ENCODE measurements at places on chromosomes 6 and 20.

DNA sequence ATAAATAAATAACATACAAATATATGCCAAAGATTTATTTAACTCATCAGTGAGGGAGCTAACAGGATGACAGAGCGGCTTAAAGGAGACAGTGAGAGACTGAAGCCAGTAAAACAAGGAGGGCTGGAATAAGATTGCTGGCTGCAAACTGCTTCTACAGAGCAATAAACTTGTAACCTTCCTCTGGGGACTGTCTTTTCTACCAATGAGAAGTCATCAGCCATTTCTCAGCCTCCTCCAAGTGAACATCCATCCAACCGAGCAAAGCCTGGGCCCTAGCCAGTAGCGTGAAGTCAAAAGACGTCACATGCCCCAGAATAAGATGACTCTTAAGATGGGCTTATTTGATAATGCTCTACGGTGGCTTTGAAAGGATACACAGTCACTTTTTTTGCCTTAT, 42.5 kb downstream of the CPXM1 start:
- DNase-seq: no peak

DNA sequence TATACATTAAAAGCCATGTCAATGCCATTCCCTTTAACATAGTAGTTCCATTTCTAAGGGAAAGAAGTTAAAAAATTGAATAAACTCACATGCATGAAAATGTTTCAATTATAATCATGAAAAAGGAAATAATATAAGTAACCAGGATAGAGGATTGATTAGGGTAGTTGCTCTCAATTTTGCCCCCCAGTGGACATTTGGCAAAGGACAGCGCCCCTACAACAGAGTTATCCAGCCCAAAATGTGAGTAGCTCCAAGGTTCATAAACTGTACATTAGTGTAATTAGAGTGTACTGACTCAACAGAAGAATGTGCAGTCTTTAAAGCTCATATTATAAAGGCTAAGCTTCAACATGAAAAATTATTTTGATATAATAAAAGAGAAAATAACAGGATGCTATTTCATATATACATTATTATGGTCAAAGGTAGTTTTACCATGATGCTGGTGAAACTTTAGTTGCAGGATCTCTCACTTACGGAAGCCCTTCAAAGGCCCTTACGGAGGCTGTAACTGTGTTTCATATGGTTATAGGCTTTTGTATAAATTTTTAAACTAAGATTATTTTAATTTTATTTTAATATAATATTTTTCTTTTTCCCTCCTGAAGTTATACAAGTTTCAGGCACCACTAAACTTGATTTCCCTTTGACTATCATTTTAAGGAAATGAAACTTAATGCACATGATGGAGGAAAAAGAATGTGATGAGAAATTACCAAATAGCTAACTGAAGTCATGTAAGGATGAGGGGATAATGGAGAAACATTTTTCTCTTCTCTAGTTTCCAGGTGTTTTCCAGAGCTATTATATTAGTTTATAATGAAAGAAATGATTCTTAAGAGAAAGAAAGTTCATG, 403.6 kb downstream of the PLCB1 start:
- no peak for DNase-seq

GRCh38 chr20:35434085-35435005, 3.7 kb downstream of the GDF5 start:
- DNase-seq: no peak

DNA sequence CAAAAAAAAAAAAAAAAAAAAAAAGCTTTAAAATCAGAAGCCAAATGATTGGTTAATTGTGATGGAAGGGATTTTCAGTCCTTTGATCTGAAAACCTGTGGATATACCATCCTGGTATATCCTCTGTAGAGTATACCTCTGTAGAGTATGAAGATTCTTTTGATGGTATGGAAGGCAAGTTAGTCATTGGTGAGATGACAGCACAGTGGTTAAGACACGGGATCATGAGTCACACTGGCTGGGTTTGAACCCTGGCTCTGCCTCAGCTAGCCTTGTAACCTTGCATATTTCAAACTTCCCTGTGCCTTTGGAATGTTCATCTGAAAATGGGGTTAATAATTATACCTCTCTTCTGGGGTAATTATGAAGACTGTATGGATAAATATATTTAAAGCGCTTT, 179.3 kb downstream of the CARMIL1 start:
- no peak for DNase-seq

GRCh38 chr6:169254456-169255316, 1.0 kb upstream of the THBS2 start:
- DNase-seq: no peak

DNA sequence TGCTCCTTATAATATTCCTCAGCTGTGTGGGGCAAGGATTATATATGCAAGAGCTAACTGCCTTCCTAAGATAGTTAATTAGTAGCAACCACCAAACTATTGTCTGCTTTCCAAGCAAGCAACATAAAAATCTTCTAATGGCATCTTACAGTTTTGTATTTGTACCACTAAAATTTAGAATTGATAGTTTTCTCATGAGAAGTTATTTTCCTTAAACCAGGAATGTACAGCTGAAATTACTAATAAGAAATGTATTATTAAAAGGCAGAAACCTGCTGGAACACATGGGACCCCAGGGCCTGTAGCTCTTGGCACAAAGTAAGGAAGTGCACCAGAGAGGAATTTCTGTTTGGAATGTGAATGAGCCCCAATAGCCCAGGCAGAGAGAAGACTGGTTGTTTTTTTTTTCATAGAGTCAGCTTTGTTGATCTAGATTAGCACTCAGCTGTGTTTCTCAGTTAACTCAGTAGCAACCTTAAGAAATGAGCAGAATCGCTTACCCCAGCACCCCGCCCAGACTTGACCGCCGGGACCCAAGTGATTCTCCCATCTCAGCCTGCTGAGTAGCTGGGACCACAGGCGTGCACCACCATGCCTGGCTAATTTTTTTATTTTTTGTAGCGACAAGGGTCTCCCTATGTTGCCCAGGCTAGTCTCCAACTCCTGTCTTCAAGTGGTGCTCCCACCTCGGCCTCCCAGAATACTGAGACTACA, 2.6 kb downstream of the MGME1 start:
- no peak for DNase-seq

- DNase-seq: no peak
Observed at GRCh38 chr6:125988280-125988679, 1.9 kb downstream of the TRMT11 start.

GRCh38 chr20:53503517-53503919, 90.1 kb downstream of the ZNF217 start:
- DNase-seq: no peak

GRCh38 chr6:31363811-31364210, 6.8 kb upstream of the HLA-B start:
- DNase-seq: no peak

DNA sequence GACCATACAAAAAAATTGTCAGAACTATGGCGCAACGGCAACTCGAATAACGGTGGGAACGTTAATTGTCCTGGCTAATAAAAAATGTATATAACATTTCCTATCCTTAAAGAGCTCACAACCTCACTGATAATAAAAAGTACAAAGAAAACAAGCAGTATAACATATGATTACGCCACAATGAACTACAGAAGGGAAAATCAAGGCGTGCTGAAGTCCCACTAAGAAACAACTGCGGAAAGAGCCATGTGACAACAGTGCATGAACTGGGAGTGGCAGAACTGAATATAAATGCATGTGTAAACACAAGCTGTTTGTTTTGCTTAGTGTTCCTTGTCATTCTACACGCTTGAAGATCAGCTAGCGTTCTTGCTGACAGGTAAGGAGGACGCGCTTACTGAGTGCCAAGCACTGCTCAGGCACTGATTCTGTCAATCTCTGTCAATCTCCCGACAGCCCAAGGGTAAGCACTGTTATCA, 466 bp upstream of the PSMB1 start:
- no peak for DNase-seq

DNA sequence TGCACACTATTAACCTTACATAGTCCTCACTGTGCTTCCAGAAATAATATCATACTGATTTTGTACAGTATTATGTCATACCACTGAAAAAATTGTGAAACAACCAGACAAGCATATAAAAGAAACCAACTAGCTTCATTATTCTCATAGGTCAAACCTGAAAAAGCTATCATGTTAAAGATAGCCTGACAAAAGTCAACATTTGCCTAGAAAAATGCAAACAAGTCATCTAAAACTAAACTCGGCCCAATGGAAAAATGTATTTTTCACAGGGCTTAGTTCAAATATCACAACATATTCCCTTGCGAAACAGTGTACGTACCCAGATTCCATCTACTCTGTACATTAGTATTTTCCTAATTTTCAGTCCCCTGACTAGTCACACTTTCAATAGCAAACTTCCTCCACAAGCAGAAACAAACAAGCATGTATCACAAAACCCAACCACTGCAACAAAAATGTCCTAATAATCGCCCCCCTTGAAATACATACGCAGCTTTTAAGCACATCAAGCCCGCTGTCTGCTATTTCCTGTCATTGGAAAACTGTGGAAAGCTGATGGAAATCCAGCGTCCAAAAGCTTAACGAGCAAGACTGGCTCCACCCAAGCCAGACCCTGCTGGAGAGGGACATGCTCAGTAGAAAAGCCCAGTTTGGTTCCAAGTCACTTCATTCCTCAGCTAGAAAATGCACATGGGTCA, 93.1 kb downstream of the EPB41L2 start:
- DNase-seq: no peak

- DNase-seq: no peak
Observed at GRCh38 chr6:149854532-149854931, 9.6 kb downstream of the LRP11 start.

DNA sequence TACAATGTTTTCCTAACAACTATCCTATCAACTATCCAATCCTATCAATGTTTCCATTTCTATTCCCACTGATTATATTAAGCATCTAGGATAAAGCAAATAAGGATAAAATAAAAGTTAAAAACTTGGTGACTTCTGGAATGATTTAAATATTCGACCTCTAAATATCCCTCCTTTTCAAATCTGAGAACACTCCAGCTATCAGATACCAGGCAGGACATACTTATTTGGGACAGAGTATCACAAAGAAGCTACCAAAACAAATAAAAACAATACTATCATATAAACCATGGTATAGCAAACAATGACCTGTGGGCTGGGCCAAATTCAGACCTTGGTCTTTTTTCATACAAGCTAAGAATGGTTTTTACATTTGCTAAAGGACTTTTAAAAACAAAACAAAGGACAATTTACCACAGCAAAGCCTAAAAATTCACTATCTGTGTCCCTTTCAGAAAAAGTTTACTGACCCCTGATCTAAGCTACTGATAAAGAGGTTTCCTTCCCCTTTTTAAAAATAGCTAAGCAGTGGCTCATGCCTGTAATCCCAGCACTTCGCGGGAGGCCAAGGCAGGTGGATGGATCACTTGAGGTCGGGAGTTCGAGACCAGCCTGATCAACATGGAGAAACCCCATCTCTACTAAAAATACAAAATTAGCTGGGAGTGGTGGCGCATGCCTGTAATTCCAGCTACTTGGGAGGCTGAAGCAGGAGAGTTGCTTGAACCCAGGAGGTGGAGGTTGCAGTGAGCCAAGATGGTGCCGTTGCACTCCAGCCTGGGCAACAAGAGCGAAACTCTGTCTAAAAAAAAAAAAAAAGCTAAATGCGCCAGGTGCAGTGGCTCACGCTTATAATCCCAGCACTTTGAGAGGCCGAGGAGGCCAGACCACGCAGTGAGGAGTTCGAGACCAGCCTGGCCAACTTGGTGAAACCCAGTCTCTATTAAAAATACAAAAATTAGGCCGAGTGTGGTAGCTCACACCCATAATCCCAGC, 6.0 kb downstream of the NUP153 start:
- no peak for DNase-seq

DNA sequence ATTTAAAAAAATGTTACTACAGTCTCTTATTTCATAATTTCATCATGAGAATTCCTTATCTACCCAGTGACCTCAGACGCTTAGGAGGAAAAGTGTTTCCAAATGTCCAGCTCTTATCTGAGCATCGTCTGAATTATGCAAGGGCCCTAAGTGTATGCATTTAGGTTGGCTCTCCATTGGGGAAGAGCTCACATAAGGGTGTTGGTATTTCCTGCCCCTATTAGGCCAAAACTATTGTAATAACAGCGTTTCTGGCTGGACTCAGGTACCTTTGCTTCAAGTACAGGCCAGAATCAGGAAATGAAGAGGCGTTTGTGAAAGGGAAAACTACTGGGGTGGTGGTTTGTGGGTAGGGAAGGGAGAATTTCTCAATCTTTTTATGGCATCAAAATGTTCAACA, 40.4 kb upstream of the SGK1 start:
- no peak for DNase-seq

GRCh38 chr6:2793534-2794151, 28.4 kb downstream of the WRNIP1 start:
- peak; percentile 37 for DNase-seq

- DNase-seq: no peak
Observed at GRCh38 chr20:37505263-37506151, 15.5 kb upstream of the NNAT start.

- DNase-seq: no peak
Observed at GRCh38 chr6:210104-210456, 82.2 kb upstream of the DUSP22 start.

DNA sequence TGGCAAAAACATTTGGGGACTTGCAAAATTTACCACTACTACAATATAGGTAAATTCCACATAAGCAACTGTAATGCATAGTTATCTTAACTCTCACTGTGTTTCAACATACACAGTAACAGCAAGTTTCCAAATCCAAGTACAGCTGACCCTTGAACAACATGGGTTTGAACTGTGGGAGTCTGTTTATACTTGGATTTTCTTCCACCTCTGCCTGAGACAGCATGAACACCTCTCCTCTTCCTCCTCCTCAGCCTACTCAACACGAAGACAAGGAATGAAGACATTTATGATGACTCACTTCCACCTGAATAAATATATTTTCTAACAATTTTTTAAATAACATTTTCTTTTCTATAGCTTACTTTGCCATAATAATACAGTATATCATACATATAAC, 25.6 kb downstream of the MAN1A1 start:
- DNase-seq: no peak

GRCh38 chr20:35318502-35319157, 26.4 kb upstream of the FAM83C start:
- DNase-seq: no peak

DNA sequence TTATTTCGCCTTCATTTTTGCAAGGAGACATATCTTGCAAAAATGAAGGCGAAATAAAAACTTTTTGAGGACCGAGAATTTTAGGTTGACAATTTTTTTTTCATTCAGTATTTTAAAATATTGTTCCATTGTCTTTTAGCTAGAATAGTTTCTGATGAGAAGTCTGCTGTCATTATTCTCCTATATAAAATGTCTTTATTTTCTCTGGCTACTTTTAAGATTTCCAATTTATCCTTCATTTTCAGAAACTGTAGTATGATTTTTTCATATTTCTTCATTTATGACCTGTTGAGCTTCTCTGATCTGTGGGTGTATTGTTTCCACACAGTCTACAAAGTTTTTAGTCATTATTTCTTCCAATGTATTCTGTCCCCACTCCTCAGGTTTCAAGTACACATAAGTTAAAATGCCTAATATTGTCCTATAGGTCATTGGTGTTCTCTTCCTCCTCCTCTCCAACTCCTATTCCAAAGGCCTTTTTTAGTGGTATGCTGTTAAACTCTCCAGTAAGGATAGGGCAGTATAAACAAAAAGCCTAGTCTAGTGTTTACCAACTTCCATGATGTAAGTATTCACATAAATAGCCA, 15.7 kb downstream of the AHI1 start:
- no peak for DNase-seq

All from naive thymus-derived CD4-positive, alpha-beta T cell (primary cell).